ENCODE measurements at places on chromosomes 13 and 19. TPM values are rescaled to one million over a fixed set of nuclear protein-coding genes. Genes with fewer than 3 reads are reported as not detected.

DNA sequence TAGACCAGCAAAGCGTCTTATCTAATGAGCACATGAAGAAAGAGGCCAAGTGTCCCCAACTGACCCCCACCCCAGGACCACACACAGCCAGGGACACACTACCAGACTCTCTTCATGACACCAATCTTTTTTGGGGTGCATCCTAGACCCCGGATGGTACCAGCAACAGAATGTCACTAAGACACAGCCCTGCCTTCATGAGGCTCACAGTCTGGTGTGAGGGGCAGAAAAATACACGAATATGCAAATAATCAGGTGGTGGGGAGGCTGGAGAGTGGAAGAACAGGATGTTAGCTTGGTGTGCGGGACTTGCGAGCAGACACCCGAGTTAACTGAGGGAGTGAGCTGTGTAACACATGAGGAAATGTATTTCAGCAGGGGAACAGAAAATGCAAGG lies 17.5 kb downstream of the AKT2 start:
- DNase-seq, result no peak

The LIM2 gene
- total RNA-seq, result not detected

DNA sequence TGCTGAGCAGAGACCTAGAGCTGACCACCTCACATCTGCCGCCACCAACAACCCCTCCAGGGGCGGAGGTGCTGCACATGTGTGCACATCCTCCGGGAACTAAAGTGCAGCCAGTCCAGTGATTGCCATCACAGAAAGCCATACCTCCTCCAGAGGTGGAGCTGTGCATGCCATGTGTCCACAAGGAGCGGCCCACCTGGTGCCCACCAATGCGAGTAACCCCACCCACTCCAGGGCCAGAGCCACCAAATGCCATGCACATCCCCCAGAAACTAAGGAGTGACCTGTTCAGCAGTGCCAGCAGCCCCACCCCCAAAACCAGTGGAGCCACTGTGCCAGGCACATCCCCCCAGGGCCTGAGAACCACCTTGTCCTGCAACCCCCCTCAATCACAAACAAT lies 557.9 kb downstream of the UQCRFS1 start:
- DNase-seq, result no peak

DNA sequence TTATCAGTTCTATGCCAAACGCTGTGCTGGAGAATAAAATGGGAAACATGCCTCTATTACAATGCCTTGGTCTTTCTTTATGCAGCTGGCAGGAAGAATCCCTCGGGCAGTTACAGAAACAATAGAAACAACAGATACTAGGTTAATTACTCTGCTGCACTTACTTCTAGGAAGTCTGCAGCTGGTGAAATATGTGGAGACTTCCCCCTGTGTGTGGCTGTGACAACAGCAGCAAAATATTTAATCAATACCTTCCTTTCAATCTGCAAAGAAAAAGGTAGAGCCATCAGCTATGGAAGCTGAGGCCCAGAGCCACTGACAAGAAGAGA lies 9.9 kb downstream of the STOML3 start:
- DNase-seq, result no peak

The CCL25 gene
- total RNA-seq, result 0.53 TPM

GRCh38 chr13:57632276-57633140 lies 964 bp downstream of the PCDH17 start:
- DNase-seq, result peak; percentile 51

DNA sequence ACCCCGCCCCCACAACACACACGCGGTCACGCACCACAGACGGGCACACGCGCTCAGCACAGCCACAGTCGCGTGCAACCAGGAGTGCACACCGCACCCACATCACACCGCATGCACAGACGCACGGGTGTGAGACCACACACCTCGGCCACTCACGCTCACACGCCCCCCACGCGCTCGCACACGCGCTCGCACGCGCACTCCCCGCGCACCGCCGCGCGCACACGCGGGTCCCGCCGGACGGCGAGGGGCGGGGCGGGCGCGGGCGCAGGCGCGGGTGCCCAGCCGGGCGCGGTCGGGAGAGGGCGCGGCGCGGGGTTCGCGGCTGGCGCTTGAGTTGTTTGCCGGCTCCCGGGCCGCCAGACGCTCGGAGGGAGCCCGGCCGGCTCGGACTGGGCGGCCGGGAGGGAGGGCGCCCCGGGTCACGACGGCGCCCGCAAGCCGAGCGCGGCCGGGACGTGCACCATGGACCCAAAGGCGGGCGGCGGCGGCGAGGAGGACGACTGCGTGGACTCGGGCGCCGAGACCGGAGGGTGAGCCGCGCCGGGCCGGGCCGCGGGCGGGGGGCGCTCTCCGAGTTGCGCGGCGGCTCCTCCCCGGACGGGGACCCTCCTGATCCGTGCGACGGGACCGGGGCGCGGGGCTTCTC lies at the start of gene FAM124A:
Gene FAM124A, plus strand, starts transcription at position 362 of the 649 bp plus-strand sequence. Its CDS starts 104 bp downstream, at position 466.
- DNase-seq, result peak; percentile 61

DNA sequence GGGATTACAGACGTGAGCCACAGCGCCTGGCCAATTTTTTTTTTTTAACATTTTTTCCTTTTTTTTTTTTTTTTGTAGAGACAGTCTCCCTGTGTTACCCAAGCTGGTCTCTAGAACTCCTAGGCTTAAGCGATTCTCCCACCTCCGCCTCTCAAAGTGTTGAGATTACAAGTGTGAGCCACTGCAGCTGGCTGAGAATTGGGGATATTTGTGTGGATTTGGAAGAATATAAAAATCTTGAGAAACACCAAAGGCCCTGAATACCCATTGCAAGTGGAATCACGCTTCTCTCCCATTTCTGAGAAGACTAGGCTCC lies 79.9 kb upstream of the ABCC4 start:
- DNase-seq, result no peak

DNA sequence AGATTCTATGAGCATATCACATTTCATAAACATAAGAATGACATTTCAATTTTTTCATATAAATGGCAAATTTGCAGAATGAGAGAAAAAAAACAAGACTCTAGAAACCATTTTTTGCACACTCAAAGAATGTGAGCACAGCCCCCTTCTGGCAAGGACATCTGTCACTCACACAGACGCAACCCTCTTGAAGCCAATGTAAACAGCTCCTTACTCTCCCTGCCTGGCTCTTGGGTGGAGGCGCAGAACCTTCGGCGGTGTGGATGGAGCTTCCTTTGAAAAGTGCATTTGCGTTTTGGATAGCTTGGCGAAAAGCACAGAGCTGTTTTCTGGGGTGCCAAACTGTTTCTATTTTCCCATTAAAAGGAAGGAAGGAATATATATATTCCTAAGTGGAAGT lies 367.6 kb upstream of the TSHZ3 start:
- no peak for DNase-seq

DNA sequence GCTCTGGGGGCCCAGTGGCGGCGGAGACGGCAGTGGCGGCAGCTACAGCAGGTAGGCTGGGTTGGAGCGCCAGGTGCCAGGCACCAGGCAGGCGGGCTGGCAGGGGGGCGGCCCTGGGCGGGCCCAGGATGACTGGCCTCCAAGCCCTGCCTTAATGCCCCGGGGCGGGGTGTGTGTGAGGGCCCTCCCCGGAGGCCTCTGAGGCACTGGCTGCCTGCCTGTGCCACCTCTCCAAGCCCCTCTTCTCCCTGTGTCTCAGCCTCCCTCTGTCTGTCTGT lies at the start of gene KLK11:
Gene KLK11, minus strand, starts transcription at position 63 of the 278 bp plus-strand sequence. CDS start 985 bp downstream, outside the sequence.
- DNase-seq, result no peak

DNA sequence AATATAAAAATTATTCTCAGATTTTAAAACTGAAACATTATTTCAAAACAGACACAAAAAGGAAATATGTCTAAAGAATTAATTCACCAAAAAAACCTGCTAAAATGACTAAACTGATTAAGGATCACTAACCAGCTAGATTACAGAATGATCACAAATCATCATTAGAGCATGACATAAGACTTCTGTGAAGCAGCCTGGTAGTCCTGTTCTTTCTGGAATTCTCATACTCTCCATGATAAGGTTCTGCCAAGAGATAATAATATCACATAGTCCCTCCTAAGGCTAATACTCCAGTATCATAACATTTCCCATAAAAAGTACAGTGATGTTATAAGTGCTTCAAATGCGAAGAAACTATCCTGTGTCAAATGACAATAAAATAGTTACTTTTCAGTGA lies 1814.9 kb downstream of the SLITRK5 start:
- DNase-seq, result no peak

DNA sequence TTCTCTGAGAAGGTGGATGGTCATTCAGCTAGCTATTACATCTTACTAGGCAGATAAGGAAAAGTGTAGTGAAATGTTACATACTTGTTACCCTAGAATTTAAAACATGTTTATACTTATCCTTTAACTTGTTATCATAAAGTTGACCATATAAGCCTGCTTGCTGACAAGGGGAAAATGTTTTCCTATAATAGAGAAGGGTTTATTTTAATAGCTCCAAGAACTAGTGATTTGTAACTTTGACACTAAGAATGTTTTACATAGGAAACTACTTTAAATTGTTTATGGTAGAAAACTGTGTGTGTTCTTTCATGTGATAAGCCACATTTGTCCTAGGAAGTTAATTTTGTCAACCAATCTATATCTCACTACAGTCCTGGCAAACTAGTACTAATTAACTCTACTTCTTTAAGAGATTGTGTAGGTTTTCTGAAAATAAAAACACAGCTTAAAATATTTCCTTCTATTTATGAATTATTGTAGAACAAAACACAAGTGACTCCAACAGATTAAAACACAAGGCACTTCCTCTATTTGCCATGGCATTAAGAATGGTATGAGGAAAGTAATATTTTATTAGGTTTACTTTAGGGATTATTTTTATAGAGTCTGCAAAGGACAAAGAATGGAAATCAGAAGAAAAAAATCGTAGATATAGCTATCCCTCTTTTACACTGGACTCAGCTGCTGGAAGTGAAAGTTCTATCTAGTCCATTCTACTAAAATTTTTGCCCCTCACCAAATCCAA lies 233.3 kb upstream of the NBEA start:
- DNase-seq, result no peak

DNA sequence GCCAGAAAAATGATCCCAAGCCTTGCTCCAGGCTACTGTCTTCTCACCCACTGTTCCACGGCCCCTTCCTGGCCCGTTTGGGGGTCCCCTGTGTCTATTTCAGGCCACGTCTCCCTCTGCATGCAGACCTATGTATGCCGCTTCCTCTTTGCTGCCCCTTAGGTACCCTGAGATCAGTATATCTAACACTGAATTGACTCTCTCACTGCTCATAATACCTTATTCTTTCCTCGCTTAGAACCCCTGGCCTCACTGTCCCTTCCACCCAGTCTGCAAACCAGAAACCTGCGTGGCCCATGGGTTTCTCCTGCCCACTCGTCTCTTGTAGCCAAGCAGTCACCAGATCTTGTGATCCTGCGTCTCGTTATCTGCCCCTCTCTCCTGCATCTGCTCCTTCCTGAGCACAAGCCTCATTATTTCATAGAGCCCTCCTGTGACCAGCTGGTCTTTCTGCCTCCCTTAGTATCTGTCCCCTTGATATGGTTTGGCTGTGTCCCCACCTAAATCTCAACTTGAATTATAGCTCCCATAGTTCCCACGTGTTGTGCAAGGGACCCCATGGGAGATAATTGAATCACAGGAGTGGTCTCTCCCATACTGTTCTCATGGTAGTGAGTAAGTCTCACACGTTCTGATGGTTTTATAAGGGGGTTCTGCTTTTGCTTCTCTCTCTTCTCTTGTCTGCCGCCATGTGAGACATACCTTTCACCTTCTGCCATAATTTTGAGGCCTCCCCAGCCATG lies 109.0 kb upstream of the RNF113B start:
- DNase-seq, result no peak

The LYL1 gene
- 0.60 TPM for total RNA-seq

The SPIB gene
- 4.7 TPM for total RNA-seq

GRCh38 chr19:45440259-45440638 lies 16.5 kb upstream of the ERCC1 start:
- DNase-seq, result no peak

- no peak for DNase-seq
These were observed 362.1 kb upstream of the DACH1 start for GRCh38 chr13:72229067-72229466.

- DNase-seq, result no peak
These were observed 43.4 kb downstream of the EFNB2 start for GRCh38 chr13:106491928-106492587.

- DNase-seq, result no peak
These were observed 406.8 kb upstream of the HTR2A start for GRCh38 chr13:47303626-47304025.

GRCh38 chr13:113419531-113420193 lies 33.6 kb downstream of the ADPRHL1 start:
- no peak for DNase-seq

The TEX26 gene
- total RNA-seq, result not detected

- DNase-seq, result no peak
These were observed 9.2 kb upstream of the ALOX5AP start for GRCh38 chr13:30726192-30726591.

DNA sequence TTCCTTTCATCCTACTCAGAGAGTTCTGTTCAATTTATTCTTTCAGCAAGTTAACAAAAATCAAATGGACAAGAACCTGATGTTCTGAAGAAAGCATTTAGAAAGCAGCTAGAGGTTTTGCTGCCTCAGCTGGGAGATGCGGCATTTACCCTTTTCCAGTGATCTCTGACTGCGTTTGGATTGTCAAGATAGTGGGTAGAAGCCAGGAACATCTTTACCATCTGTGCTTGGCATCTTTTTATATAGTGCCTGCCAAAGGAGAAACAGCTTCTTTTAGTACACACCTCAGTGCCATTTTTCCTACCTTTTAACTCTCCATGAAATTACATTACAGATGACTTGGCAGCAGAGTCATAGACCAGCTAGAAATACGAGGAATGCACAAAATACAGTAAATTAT lies 680.8 kb downstream of the SLITRK1 start:
- DNase-seq, result no peak

The ZNF547 gene
- 2.3 TPM for total RNA-seq

DNA sequence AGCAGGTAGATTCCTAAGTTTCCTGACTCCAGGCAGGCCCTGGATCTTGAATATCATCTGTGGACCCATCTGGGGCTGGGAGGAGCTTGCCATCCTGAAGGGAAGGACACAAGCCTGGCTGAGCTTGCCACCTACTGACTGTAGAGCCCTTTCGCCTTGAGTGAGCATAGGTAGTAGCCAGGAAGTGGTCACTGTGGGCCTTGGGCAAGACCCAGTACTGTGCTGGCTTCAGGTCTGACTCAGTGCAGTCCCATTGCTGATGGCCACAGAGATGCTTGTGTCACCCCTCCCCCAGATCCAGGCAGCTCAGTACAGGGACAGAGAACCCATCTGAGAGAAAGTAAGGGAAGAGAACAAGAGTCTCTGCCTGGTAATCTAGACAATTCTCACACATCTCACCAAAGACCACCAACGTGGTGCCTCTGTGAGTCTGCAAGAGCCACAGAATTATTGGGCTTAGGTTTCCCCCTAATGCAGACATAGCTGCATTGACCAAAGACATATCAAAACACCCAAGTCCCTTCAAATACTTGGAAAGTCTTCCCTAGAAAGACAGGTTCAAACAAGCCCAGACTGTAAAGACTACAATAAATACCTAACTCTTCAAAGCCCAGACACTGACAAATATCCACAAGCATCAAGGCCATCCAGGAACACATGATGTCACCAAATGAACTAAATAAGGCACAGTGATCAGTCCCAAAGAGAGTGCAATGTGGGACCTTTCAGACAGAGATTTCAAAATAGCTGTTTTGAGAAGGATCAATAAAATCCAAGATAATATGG lies 108.2 kb upstream of the WASF3 start:
- DNase-seq, result no peak

GRCh38 chr13:42788601-42789000 lies 7.2 kb downstream of the FAM216B start:
- DNase-seq, result no peak

The DPP9 gene
- total RNA-seq, result 52.9 TPM

The RNF17 gene
- not detected for total RNA-seq

- no peak for DNase-seq
These were observed 217.2 kb upstream of the HTR2A start for GRCh38 chr13:47114030-47114429.

GRCh38 chr13:107374038-107374437 lies 806.1 kb upstream of the ARGLU1 start:
- DNase-seq, result no peak

Data from WTC11 (cell line).